ENCODE measurements at places on chromosomes 11 and 22.

- DNase-seq, result no peak
Observed at GRCh38 chr11:31366795-31367194, 2.7 kb downstream of the DCDC1 start.

DNA sequence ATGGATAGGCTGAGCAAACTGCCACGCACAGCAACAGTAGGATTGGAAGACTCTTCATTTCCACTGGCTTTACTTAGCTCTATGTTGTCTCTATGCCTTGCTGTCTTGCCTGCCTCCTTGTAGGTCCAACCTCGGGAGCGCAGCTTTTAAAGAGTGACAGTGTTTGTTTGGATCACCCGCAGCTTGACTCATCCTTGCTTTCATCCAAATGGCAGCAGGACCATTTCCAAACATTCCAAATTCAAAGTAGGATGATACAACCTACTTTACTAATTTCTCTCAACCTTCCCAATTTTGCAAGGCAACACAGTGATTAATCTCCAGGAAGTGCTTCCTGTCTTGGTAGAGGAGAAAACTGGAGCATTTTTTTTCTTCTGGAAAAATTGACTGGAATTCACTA, at the start of gene MMP3:
TSS of gene MMP3 (minus strand) at position 121 of the 400 bp plus-strand sequence. CDS start at position 58, 63 bp downstream.
- DNase-seq, result no peak

DNA sequence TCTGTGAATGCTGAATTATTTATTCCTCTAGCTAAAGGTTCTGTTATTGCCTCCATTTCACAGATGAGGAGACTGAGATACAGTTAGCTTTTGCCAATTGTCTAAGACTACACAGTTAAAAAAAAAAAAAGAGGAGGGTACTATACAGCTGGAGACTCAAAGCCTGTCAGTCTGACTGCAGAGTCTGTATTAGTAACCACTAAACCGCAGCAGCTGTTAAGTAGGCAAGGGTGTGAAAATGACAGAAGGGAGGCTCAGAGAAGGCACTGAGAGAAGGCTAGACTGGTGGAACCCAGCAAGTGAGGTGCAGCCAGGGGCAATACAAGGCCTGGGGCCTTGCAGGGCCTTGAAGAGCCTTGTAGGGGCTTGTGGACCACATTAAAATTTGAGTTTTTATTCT, 181.2 kb downstream of the CSNK2A3 start:
- no peak for DNase-seq

GRCh38 chr11:6096417-6096816, 11.1 kb upstream of the OR56B4 start:
- DNase-seq, result no peak

DNA sequence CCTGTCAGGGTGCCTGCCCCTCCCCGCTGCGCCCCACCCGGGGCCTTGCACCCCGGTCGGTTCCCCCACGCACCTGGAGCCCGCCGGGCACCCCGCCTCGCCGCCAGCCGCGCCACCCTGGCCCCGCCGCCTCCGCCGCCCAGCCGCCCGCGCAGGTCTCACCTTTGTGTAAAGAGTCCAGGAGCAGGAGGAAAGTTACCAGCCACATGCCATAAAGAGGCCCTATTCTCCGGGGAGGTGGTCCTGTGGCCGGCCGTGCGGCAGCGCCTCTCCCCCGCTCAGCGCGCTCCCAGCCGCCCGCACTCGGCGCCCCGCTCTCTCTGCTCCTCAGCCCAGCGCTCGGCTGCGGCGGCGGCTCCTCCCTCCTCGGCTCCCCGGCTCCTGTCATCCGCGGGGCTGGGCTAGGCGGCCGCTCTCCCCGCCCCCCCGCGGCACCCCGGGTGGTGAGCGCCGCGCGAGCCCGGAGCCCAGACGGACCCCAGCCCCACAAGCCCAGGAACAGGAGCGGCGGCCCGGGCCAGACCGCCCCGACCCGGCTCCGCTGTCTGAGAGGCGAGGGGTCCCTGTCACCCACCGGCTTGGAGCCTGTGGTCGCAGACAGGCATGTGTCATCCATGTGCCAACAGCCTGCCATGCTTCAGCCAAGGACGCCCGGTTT, at the start of gene DSCAML1:
TSS of gene DSCAML1 (minus strand) at position 345 of the 658 bp plus-strand sequence. CDS start at position 208, 137 bp downstream.
- DNase-seq, result no peak

GRCh38 chr22:22767876-22768602, 119.6 kb upstream of the IGLL5 start:
- DNase-seq, result no peak

DNA sequence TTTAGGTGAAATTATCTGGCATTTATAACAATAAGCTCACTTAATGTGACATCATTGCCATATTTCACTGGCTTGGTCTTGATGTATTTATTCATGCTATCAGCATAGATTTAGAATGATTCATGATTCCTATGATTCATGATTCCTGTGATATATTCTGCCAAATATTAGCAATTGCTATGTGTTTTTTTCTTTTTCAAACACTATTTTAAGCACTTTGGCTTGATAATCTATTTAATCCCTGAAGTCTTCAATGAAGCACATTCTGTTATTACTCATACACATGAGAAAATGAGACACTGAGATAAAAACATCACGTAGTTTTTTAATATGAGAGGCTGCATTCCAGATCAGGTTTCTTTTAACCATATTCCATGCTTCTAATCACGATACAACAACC, 78.5 kb downstream of the LUZP2 start:
- DNase-seq, result no peak

- DNase-seq, result no peak
Observed at GRCh38 chr11:9616042-9616675, 42.7 kb downstream of the WEE1 start.

DNA sequence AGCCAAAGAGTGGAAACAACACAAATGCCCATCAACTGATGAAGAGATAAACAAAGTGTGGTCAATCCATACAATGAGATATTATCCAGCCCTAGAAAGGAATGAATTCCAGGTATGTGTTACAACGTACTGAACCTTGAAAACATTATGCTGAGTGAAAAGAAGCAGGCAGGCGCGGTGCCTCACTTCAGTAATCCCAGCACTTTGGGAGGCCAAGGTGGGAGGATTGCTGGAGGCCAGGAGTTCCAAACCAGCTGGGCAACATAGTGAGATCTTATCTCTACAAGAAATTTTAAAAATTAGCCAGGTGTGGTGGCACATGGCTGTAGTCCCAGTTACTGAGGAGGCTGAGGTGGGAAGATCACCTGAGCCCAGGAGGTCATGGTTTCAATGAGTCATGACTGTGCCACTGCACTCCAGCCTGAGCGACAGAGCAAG, 24.6 kb upstream of the TESMIN start:
- no peak for DNase-seq

DNA sequence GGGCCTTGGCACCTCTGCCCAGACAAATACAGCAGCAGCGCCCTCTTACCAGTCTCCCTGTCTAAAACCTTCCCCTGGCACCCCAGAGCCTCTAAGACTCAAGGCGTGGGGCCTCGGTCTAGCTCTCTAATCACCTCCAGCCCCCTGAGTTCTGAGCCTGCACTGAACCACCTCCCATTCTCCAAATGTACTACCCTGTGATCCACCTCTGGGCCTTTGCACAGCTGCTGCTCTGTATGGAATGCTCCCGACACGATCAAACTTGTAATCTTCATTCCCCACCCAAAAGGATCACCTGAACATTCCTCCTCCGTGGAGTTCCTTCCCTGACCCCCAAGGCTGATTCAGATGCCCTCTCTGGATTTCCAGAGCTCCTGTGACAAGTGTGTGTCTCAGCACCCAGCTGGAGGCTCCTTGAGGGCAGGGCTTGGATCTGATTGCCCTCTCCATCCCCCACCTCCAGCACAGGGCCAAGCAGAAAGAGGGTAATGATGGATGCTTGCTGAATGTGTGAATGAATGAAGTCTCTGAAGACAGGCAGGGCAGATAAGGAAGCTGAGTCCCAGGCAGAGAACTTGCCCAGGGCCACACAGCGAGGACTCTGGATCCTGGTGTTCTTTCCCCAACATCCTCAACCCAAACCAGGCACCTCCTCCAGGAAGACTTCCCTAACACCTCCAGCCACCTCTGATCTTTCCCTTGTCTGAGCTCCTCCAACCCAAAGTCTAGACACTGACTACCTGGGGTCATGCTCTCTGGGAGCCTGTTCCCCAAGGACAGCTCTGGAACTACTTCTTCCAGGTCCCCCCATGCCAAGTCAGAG, 18.3 kb downstream of the STARD10 start:
- DNase-seq, result no peak

DNA sequence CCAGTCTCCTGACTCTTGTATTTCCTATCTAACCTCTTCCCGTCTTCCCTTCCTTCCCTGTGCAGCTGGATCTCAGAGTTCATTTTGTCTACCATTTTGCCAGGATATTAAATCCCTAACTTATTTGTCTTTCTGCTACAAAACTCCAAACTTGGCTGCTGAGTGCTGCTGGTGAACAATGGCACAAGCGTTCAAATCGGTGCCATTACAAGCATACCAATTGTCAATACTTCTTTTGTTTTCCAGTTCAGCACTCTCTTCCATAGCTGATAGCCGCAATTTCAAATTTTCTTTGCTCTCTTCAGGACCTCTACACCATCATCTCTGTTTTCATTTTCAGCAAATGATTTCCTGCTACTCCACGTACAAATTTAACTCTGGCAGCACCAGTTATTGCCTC, 13.4 kb downstream of the IL18 start:
- DNase-seq, result no peak

- no peak for DNase-seq
Observed at GRCh38 chr11:73716153-73717056, 44.5 kb downstream of the RAB6A start.

DNA sequence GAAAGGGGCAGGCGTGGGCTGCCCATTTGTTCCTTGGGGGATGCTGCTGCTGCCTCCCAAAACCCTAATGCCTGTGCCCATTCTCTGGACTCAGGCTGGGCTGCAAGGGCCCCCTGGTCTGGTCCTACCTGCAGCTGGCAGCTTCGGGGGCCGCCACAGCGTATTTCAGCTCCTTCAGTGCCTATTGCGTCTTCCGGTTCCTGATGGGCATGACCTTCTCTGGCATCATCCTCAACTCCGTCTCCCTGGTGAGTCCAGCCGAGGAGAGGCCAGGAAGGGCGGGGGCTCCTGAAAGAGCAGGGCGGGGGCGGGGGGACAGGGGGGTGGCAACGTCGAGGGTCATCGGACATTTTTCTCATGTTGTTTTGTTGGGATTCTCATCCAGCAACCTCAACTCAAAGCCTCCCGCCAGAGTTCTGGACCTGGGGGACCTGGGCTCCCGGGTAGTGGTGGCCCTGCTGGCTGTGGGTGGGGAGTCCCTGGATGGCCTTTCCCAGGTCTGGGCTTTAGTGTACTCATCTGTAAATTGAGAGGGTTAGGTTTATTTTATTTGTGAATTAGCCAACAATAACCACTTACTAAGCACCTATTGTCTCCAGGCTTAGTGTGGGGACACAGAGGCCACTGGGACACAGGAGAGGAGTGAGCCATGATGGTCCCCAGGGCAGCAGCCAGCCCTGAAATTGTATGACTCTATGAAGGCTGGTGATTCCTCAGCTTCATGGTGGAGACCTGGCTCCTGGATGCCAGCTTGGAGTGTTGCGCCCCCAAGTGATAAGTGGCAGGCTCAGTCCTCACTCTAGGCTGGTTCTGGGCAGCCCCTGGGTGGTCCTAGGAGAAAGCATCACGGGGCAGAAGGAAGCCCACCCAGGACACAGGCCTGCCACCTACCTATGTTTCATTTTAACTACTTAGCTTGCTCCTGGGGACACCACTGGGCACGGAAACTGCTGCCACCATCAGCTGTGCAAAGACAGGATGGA, 36.0 kb downstream of the CAPN1 start:
- no peak for DNase-seq

DNA sequence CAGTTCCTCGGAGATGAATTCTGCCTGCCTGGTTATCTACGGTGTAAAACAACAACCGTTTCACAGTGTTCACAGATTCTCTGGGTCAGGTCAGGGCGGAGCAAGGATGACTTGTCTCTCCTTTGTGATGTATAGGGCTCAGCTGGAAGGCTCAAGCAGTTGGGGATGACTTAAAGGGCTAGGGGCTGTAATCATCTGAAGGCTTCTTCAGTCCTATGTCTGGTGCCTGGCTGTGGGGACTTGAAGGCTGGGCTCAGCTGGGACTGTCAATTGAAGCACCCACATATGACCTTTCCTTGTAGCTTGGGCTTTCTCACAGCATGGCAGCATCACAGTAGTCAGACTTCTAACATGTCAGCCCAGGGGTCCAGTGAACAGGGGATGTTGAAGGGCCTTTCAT, 29.3 kb downstream of the EIF3F start:
- no peak for DNase-seq

DNA sequence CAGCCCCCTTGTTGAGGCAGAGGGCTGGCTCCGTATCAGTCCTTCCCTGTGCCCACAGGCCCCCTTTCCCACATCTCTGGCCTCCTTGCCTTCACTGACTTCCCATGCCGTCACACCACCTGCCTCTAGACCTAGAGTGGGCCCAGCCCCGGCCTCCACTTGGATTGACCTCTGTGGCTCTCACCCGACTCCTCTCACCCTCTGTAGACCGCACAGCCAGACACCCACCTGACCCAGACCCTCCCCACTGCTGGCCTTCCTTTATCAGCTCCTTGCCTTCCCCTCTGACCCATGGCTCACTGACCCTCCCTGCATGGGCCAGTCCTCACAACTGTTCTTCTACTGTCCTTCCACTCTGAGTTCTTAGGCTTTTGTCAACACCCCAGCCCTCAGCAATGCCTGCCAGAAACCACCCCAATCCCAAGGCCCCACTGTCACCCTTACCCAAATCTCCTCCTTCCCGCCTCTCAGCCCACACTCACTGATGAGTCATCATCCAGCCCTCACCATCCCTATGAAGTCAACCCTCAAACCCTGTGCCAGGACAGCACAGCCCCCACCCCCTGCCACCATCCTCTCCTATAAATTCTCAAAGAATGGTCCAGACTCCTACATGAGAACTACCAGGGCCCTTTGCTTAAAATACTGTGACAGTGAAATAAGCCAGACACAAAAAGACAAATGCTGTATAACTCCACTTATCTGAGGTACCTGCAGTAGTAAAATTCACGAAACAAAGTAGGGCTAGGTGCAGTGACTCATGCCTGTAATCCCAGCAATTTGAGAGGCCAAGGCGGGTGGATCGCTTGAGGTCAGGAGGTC, 53.4 kb downstream of the SCGB1A1 start:
- DNase-seq, result no peak

GRCh38 chr11:74777038-74777437, 28.4 kb downstream of the RNF169 start:
- DNase-seq, result no peak

GRCh38 chr11:134882671-134883297, 470.7 kb upstream of the B3GAT1 start:
- DNase-seq, result no peak

GRCh38 chr11:33390944-33391892, 134.0 kb downstream of the HIPK3 start:
- no peak for DNase-seq

All from breast epithelium (tissue), 4 donors.